Activated CD4-positive, alpha-beta T cell treated with anti-CD3 and anti-CD28 coated beads, Interleukin-2, amount 10 ng/mL, durations not matched to agents 7 days and 5 days (primary cell): ENCODE measurements at places on chromosomes 16 and 17. TPM values are rescaled to one million over a fixed set of nuclear protein-coding genes. Genes with fewer than 3 reads are reported as not detected.

DNA sequence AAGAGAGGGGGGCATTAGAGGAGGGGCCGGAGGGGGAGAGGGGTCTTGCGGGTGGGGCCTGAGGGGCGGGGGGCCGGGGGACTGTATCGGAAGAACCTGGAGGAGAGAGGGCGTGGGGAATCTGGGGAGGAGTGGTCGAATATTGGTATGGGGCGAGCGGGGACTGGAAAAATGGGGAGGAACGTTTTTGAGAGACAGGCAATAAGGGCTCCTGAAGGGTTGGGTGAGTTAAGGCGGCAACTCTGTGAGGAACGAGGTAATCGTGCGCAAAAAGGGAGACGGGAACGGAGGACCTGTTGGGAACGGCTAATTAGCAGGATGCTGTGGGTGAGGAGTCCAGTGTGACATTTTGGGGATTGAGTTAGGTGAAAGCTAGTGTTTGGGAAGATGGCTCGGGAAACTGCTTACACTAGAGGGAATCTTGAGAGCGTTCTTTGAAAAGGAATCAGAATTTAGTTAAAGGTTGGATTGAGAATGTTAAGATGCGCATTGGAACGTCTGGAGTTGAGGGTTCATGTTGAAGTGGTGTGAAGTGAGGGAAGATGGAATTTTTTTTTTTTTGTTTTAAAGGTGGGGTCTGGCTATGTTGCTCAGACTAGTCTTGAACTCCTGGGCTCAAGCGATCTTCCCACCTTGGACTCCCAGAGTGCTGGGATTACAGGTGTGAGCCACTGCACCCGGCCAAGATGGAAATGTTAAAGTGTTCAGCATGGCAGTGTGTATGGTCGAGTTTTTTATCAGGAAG, 662 bp downstream of the WIPF2 start:
- peak; percentile 46 for DNase-seq

DNA sequence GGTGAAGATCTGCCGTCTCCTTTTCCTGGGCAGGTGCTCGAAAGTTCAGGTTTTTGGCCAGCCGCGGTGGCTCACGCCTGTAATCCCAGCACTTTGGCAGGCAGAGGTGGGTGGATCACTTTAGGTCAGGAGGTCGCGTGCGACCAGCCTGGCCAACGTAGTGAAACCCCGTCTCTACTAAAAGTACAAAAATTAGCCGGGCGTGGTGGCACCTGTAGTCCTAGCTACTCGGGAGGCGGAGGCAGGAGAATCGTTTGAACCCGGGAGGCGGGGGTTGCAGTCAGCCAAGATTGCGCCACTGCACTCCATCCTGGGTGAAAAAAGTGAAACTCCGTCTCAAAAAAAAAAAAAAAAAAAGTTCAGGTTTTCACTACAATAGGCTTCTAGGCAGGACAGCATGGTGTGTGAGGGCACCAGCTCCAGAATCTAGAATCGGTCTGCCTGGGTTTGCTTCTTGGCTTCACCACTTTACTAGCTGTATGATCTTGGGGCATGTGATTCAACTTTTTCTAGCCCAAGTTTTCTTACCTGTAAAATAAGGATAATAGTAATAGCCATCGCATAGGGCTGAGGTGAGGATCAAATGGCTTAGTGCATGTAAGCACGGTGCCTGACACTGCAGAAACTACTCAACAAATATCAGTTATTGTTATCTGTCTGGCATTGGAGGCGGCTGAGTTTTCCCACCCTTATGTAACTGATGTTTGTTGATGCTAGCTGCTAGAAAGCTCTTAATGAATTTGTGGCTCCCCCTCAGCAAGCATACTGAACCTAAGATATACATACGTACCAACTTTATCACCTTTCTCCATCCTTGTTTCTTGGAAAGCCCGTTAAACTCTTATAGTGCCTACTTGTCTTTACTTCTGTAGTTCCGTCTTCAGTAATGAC, 1.3 kb downstream of the PSMD12 start:
- no peak for DNase-seq

DNA sequence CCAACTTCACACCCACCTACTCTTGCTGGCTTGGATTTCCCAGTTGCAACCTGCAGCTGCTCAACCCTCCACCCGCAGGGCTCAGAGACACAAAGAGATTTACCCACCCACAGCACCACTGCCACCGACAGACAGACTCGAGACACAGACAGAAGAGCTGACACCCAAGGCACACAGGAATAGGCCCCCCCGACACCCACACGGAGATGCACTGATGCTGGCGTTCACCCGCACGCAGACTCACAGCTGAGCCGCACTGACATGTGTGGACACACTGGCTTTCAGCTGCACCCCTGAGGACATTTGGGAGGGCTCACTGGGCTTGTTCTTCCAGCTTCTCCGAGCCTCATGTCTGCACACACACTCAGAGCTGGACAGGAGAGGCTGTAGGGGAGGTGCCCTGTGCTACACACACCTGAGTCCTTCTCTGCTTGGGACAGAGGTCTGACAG, 8.2 kb downstream of the STX1B start:
- no peak for DNase-seq

DNA sequence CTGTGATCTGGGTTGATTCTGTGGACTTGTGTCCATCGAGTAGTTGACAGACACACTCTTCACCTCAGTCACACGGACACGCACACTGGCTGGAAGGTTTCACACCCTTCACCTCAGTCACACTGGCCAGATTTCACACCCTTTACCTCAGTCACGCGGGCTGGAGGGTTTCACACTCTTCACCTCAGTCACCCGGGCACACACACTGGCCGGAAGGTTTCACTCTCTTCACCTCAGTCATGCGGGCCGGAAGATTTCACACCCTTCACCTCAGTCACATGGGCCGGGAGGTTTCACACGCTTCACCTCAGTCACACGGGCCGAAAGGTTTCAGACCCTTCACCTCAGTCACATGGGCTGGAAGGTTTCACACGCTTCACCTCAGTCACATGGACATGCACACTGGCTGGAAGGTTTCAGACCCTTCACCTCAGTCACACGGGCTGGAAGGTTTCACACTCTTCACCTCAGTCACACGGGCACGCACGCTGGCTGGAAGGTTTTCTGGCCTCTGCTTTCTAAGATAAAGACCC, 96.2 kb downstream of the PGS1 start:
- no peak for DNase-seq

- no peak for DNase-seq
Observed at GRCh38 chr17:40041196-40041595, 13.0 kb downstream of the MED24 start.

GRCh38 chr16:20242568-20243255, 84.6 kb downstream of the GP2 start:
- no peak for DNase-seq

DNA sequence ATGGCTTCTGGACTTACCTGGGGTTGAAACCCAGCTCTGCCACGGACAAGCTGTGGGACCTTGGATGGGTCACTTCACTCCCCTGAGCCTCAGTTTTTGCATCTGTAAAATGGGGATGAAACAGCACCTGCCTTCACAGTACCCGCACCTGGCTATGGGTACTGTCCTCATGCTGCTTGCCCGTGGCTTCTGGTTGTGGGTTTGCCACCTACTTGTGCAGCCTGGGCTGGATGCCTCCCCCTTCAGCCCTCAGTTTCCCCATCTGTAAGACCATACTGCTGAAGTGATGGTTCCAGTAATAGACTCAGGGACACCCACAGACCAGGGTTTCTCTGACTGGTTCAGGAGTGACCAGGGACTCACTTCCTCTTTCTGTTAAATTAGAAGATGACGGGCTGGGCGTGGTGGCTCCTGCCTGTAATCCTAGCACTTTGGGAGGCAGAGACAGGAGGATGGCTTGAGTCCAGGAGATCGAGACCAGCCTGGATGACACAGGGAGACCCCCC, 9.4 kb downstream of the GLIS2 start:
- no peak for DNase-seq

GLP2R gene
- not detected for total RNA-seq

HEATR9 gene
- 0.17 TPM for total RNA-seq

DNA sequence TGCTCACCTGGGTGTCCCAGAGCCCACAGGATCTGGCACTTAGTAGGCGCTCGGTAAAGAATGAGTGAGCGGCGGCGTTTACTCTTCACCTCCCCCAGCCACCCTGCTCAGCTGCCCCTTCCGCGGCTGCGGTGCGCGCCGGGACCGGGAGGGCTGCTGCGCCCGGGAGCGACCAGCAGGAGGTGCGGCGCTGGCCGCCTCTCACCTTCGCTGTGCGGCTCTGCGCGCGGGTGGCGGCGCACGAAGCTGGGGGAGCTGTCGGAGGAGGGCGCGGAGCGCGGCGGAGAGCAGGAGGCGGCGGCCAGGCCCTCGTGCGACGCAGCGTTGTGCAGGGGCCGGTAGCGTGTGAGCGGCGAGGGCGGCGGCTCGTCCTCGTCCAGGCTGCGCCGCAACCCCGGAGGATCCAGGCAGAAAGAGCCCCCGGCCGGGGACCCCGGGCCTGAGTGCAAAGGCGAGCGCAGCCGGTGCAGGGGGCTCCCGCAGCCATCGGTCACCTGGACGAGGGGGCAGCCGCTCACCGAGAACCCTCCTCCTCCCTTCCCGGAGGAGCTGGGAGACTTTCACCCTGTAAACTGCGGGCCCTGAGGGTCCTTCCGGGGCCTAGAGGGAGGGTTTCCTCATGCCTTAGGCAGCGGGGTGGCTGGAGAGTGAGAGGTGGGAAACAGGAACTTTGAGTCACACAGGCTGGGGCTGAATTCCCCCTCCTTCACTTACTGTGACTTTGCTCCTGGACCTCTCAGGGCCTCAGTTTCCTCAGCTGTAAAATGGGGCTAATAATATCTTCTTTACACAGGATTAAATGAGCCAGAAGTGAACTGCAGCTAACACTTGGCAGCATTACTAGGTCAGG, 12.5 kb downstream of the SAMD14 start:
- DNase-seq = peak; percentile 60

- no peak for DNase-seq
Observed at GRCh38 chr17:16281351-16281750, 64.3 kb downstream of the PIGL start.

DNA sequence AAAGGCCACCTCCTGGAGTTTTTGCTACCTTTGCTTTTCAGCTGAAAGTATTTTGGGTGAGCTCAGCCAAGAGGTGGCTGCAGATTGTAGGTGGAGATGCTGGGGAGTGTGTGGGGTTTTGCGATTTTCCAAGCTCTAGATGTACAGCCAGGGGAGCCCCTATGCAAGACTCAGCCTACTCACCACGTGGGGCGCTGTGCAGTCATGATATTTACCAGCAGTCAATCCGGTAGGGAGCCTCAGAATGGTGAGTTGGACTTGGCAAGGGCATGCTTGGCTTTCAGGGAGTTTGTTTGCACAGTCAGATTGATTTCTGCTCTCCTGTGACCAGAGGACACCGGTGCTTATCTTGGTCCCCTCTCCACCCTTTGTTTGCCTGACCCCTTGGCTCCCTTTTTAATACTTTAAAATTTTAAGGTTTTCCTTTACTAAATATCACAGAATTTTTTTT, 175.3 kb downstream of the UTP18 start:
- DNase-seq = peak; percentile 25

DNA sequence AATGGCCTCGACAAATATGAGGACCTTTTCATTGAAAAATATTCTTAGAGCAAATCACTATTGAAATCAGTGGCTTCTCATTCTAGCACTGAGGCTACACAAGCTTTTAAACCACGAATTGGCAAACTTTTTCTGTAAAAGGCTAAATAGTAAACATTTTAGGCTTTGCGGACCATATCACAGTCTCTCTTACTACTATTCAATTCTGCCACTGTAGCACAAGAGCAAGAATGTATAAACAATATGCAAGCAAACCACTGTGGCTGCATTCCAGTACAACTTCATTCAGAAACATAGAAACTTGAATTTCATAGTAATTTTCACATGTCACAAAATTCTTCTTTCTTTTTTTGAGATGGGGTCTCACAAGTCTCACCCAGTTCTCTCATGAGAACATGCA, 49.1 kb downstream of the PHLPP2 start:
- no peak for DNase-seq

GRCh38 chr16:69381231-69381630, 4.6 kb downstream of the TERF2 start:
- no peak for DNase-seq

DNA sequence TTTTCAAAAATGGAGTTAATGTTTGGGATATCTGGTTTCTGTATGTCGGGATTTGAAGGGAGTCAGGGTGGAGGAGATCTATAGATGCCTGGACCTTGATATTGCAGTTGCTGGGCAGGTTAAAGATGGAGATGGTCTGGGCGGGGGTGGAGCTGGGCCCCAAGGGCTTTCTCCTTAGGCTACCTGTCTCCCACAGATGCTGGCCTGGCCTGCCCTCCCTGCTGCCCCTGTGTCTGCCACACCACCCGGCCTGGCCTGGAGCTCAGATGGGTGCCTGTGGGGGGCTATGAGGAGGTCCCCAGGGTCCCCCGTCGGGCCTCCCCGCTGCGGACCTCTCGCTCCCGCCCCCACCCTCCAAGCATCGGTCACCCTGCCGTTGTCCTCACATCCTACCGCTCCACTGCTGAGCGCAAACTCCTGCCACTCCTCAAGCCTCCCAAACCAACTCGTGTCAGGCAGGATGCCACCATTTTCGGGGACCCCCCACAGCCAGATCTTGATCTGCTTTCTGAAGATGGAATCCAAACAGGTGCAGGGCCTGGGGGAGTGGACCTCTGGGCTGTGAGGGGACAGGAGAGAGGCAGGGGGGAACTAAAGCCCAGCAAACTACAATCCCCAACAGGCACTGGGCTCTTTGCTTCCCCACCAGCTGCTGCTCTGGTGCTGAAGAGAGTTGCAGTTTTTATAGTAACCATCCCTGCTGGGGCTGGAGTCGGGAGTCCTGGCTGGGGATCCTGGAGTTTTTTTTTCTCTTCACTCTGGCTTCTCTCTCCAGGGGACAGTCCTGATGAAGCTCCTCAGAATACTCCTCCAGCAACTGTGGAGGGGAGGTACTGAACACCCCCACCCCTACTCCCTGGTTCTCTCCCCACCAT, 2.9 kb downstream of the ARHGEF15 start:
- no peak for DNase-seq

ASPHD1 gene
- not detected for total RNA-seq

GPR179 gene
- not detected for total RNA-seq

GRCh38 chr17:42340691-42341127, 47.5 kb downstream of the STAT3 start:
- DNase-seq = peak; percentile 35
